Activated naive CD4-positive, alpha-beta T cell treated with anti-CD3 and anti-CD28 coated beads, Interleukin-2, amount 50 U/mL, for 72 hours (primary cell): ENCODE measurements at places on chromosomes 1 and 21.

GRCh38 chr1:189821833-189822232, 655.8 kb downstream of the BRINP3 start:
- DNase-seq = no peak

DNA sequence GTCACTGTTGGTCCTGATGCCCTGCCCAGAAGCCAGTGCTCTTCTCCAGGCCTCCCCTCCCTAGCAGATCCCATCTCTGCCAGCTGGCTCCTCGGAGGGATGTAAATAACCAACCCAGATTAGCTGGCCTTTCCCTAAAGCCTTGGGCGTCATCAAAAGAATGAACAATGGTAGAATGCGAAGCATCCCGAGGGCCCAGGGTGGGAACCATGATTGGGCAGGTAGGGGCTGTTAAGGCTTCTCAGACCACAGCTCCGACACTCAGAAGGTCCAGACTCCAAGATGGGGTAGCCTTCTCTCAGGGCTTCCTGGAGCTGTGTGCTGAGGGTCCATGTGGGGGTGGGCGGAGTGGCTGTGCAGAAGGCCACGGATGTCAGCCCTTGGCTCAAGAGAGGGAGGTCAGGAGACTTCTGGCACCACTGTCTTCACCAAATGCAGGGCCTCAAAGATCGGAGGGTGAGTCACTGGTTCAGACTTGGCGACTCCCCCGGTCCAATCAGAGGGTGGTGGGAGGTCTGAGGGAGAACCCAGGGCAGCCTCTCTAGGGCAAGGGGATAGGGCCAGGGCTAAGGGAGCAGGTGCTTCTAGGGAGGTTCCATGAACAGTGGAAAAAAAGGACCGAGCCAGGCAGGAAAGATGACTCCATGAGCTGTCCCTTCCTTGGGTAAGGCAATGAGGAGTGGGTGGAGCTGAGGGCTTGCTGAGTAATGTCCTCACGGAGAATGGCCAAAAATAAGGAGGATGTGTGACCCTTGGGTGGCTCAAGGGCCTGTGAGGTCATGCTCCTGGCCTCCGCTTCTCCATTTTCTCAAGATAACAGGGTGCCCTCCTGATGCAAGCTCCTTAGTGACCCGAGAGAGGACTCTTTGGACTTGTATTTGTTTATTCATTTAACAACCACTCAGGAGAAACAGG, 58.4 kb upstream of the EPS8L3 start:
- DNase-seq = no peak

DNA sequence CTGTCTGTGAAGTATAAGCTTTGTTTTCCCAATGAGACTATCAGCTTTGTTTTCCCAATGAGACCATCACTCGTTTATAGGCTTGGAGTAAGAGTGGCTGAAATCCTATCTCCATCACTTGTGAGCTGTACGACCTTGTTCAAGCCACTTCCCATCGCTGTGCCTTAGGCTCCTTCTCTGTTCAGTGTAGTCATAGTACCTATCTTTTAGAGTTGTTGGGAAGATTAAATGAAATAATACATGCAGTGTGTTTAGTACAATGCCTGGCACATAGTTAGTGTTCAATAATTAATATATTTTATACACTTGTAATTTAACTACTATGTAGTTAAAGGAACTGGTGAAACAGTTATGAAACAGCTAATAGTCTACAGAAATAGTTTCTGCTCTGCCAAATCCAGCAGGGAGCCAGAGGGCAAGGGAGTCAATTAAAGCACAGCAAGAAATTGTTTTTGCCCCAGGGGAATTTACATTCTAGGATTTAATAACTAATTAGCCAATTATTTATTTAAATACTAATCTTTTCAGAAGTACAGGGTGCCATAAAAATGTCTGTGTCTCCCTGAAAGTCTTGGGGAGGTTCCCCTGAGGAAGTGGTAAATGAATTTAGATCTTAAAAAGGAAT, 139.3 kb upstream of the HMCN1 start:
- DNase-seq = no peak

DNA sequence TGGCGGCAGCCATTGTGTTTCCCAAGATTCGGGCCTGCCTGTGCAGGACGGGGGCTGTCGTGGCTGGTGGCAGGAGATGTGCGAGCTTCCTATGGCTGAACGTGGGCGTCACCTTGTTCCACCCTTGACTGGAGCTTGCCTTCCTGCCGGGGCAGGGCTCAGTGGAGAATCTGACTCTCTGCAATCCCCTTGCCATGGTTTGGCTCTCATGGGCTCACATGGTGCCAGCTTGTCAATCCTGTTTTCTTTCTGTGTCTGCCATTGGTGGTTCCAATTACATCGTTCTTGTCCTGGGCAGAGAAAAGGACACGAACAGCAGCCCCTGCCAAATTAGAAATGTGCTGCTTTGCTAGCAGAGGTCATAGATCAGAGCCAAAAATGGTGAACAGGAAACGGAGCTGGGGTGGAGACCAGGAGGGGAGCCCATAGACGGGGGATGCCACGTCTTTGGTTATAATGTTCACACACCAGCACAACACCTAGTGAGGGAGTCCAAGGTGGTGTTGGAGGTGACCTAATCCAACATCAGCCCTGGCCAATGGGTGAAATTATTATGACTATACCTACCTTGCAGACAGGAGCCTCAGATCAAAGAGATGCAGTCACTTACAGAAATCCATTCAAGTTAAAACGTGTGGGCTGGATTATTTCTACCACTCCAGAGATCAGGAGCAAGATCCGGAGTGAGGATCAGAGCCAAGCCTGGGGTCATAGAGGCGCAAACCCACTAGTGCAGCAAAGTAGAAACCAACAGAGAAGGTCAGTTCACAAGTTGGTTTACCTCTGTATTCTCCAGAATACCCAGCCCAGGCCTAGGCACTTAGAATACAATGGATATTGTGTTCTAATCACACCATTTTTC, 253.1 kb downstream of the SIPA1L2 start:
- DNase-seq = no peak

DNA sequence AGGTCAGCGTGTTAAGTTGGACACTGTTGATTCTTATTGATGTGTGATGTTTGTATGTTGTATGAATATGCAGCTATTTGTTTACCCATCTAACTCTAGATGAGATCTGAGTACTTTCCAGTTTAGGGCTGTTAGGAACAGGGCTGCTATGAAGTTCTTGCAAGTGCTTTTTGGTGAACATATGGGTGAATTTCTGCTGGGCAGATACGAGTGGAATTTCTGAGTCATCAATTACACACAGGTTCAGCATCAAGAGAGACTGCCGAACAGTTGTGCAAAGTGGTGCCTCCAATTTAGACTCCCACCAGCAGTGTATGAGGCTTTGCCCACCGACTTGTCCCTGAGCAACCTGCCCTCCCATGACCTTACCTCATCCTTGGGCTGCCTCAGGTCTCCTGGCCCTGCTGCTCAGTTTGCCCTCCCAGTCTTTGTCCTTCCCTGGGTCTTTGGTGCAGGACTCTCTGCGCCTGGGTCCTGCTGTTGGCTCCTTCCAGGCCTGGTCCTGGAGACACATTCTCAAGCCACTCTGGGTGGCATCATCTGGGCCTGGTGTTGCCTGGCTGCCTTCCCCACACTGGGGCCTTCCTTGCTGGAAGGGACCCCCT, 343.6 kb downstream of the PTPRU start:
- no peak for DNase-seq
